ENCODE measurements at places on chromosomes 2 and 18.
A peak's percentile ranks its signal among the peaks of the same experiment; 100 is the strongest.

GRCh38 chr2:144011098-144011497 is 508.8 kb downstream of the ZEB2 start:
- no peak for DNase-seq

DNA sequence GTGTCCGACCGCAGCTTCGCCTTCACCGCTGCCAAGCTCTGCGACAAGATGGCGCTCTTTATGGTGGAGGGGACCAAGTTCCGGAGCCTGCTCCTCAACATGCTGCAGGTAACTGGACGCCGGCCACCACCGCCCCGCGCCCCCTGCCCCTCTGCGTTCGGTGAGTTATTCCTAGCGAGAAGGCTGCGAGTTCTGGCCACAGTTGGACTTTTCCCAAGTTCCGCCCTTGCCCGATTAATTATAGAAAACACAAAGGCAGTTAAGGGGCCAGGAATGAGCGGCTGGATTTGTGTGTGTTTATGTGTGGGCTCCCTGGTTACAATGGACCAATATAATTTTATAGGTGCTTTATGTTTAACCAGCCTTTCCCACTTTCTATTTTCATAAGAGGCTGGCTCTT is 189.2 kb downstream of the SMAD7 start:
- DNase-seq, result no peak

DNA sequence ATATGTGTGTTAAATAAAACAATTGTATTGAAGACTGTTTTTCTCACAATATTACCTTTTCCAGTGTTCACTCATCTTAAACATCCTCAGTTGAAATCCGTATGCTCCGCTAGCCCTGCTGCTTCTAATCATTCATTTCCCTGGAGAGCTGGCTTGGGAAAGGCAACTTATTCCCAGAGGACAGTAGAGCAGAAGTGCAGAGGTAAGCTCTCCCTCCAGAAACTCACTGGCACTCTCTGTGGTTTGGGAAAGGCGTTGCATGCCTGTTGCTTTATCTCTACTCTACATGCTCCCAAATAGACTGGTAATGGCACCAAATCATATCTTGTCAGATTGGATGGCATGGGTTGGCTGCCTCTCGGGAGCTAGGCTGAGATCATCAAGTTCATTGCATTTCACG is 117.1 kb upstream of the BOD1L2 start:
- no peak for DNase-seq

GRCh38 chr2:85254540-85255300 is 73.1 kb downstream of the TGOLN2 start:
- no peak for DNase-seq

- DNase-seq, result no peak
These were observed 34.5 kb downstream of the MTERF4 start for GRCh38 chr2:241067501-241068135.

GRCh38 chr2:226087505-226088365 is 688.2 kb downstream of the NYAP2 start:
- DNase-seq, result no peak

- no peak for DNase-seq
These were observed 57.4 kb downstream of the ADI1 start for GRCh38 chr2:3461801-3462492.

GRCh38 chr2:192534072-192534471 is 339.3 kb upstream of the TMEFF2 start:
- DNase-seq, result no peak

DNA sequence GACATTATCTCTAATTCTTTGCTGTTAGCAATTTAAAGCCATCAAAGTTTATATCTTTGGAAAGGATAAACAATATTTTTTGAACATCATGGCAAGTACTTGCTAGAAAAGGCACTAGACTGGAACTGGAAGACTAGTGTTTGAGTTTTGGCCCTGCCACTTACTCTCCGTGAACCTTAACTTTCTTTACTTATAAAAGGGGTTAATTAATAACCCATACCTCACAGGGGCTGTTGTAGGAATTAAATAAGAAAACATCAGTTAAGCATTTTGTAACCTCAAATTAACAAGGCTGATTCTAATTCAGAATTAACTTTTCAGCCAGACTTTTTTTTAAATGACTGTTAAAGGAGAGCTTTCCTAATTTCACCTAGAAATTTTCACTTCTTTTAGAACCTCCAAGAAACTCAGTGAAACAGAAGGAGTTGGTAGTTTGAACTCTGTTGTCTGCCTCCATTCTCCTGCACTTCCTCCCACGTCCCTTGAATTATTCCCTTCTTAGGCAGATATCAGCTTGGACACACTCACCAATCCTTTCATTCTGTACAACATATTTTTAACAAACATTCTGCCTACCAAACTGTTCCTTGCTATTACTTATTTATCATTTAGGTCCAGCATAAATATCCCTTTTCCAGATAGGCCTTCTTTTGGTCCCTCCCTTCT is 79.5 kb downstream of the COX7A2L start:
- DNase-seq, result peak; percentile 61

DNA sequence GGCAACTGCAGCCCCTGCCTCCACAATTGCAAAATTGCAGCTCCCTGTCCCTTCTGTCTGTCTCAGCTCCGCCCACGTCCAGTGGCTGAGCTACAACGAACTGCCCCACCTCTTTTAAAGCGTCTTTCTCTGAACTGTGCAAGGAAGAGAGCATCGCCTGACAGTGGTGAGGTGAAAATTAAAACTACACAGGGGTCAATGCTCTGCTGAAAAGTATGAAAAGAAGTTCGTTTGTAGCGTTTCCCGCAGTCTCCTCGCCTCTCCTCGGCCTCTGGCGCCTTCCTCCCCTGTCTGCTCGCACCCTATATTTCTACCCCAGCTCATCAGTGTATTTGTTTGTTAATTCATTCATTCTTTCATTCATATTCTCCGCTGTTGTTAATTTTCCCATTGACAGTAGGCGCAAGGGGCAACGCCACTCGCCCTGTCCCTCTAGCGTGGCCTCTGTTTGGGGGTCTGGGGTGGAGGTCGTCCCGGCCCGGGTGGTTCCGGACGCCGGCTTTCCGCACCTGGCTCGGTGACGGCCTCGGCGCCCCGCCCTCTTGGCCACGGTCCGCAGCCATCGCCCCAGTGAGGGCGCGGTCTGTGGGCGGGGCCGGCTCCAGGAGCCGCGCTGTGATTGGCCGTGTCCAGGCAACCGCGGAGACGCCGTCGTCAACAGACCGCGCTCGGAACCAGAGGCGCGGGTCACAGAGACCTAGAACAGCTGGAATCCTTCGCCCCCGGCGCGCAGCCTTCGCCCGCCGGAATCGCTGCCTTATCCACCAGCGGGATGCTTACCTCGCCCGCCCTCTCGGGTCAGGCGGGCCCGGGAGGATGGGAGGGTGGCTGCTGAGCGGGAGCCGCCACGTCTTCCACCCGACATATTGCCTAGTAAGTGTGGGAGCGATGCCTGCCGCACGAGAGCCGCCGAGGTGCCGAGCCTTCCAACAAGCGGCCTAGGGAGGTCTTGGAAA is at the start of gene VWA3B:
Gene VWA3B, plus strand, starts transcription at position 677 of the 956 bp plus-strand sequence. CDS start 5,926 bp downstream, outside the sequence.
- DNase-seq, result peak; percentile 81

GRCh38 chr18:48456838-48457237 is 47.7 kb upstream of the ZBTB7C start:
- DNase-seq, result no peak

DNA sequence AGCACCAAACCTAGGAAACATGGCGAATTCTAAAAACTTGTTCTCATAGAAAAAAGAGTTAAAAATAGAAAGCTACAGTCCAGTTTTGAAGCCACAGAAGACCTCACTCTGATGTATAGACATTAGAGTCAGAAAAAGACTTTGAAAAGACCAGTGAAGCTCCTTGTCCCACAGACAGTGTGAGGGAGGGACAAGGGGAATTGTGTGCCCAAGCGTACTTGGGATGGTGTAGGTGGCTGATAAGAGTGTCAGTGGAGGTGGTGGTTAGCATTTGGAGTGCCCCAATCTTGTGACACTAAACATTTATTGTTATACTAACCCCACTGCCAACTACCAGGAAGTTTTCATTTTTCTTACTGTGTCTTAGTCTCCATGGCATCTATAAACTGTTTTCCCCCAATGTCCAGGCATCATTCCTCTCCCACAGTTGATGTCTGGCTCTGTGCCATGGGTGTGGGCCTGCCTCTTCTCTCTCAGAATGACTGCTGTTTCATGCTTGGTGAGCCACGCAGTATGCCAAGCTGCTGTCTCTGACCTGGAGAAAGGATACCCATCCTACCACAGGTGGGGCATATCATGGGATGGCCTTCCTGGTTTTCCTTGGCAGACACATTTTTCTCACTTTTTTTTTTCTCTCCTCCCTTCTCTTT is 161.4 kb downstream of the RPIA start:
- no peak for DNase-seq

GRCh38 chr2:42796427-42797248 is 4.3 kb upstream of the HAAO start:
- peak; percentile 89 for DNase-seq

DNA sequence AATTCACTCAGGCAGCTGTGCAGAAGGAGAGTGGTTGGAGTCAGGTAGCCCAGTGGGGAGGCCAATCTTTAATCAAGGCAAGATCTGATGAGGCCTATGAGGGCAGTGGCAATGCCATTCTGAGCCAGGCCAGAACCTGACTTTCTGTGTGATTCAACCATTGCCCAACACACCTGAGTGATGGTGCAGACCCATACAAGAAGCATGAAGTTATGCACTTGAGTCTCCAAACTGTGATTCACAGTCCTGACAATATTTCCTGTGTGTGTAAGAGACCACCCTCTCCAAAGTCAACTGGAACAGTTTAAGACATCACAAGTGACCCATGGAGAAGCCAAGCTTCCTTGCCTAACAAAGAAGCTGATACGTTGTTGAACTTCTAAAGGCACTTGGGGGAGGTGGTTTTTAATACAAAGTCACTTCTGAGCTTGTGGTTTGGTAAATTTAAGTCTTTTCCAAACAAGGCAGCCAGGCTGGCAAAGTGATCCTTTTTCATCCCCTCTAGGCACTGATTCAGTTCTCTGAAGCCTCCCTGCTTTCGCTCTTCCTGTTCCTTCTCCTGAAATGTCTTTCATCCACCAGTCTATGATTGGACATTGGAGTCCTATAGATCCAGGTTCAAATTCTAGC is 49.0 kb downstream of the VSNL1 start:
- DNase-seq, result no peak

DNA sequence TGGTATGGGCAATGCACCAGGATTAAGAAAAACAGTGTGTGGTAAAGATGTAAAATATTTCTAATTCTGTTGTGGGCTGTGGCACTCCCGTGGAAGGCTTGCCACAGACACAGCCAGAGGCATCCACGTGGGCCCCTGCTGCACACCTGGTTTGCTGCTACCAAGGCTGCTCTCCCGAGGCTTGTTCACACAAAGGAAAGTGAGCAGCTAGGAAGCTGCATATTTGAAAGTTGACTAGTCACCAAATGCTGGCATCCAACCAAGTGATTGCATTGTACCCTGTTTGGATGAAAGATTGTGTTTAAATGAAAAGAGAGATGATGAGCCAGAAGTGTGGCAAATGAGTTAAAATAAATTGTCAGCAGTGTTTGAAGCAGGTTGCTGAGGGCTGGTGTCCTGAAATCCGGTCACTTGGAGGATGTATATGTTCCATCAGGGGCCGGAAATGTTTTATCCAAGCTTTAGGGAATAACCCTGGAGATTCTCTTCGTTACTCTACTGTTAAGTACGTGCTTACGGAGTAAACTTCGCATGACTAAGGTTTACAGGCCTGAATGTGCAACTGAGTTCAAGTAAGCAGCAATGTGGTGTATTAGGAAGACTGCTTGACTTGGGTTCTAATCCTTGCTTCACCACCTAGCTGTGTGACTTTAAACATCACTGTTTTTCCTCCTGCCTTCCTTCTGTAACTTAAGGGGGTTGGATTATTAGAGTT is 86.1 kb downstream of the MSH2 start:
- no peak for DNase-seq

- DNase-seq, result no peak
These were observed 51.3 kb downstream of the RNF144A start for GRCh38 chr2:6968319-6969100.

DNA sequence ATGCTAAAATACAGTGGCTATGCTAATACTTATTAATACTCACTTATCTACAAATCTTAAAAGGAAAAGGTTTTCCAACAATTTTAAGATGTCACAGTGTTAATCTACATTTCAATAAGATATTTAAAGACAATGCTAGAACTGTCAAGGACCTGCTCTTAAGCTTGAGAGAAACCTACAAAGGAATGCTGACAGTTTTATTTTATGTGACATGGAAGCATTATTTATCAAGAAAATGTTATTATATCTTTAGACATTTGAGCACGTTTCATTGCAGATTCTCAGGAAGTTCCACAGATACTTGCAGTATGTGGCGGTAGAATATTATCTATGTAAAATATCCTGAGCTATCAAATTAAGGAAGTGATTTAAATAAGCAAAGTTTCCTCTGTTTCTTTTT is 1255.7 kb upstream of the ZEB2 start:
- no peak for DNase-seq

DNA sequence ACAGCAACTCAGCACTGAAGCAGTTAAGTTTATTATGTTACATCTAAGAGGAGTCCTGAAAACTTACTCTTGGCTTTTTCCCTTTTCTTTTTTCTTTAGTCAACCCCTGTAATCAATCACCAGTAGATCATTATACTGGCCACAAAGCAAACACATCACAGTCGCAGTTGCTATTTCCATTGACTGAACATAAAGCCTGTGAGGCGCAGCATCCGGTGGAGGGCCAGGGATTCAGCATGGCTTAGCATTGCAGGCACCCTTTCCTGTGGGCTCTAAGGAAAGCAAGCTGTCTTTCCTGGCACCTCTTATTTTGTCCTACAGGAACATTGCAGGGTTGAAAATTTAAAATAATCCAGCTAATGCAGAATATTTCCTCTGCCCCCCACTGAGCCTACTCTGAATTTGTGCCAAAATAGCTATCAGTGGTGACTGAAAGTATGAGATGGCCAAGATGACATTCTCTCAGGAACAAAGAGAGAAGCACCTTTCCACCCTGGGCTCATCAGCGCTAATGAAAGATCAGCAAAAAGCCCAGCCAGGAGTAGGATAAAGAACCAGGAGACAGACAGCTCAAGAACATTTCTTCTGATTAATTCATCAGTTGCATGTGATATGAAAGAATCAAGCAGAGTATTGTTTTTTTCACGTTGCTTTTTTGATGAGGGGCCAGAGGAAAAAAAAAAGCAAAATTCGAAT is 85.3 kb upstream of the SULT1C3 start:
- DNase-seq, result peak; percentile 43

DNA sequence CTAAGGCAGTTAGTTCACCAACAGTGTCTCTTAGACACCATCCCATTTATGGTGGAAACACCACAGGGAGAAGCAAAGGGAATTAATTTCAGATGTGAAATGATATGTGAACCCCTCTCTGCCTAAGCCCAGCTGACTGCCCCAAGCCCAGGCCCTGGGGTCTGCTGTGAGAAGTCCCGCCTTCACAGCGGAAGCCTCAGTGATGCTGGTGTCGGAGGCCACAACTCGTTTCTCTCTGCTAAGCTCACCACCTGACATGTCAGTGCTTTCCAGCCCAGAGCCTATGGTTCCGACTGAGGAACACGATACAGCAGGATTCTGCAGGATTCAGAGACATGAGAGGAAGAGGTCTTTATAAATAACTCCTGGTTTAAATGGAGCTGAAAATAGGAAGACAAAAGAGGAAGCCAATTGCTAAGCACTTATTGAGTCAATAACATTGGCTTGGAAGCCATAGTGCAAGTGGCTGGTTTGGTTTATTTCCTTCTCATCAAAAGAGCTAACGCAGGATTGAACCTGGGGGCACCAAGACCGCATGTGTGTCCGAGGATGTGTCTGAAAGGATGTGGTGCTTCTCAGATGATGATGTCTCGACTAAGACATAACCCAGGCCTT is 21.9 kb upstream of the LOXHD1 start:
- no peak for DNase-seq
